Omental fat pad (tissue), 4 donors: ENCODE measurements at places on chromosomes 3 and 15.
A peak's percentile ranks its signal among the peaks of the same experiment; 100 is the strongest.

GRCh38 chr15:52278636-52279367 is 16.8 kb downstream of the MYO5C start:
- no peak for DNase-seq

DNA sequence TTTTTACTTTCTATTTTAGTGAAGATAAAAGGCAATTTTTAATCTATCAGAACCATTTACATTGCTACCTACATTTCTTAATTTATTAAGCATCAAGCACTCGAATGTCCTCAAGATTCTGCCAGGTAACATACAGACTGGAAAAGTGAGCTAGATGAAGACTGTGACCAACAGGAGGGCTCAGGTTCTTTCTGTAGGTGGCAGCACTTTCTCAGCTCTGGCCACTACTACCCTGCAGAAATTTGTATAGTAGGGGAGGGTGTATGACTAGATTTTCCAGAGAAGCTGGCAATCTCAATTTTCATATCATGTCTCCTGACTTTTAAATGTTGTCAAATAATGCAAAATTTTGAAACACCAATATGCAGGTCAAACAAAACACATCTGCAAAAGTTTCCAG is 165.0 kb upstream of the SUCLG2 start:
- no peak for DNase-seq

GRCh38 chr3:23217872-23218554 is 14.9 kb downstream of the UBE2E2 start:
- no peak for DNase-seq

- no peak for DNase-seq
Observed at GRCh38 chr15:70795311-70795665, 31.9 kb upstream of the UACA start.

GRCh38 chr15:64144565-64145281 is 6.8 kb upstream of the SNX22 start:
- DNase-seq, result no peak

DNA sequence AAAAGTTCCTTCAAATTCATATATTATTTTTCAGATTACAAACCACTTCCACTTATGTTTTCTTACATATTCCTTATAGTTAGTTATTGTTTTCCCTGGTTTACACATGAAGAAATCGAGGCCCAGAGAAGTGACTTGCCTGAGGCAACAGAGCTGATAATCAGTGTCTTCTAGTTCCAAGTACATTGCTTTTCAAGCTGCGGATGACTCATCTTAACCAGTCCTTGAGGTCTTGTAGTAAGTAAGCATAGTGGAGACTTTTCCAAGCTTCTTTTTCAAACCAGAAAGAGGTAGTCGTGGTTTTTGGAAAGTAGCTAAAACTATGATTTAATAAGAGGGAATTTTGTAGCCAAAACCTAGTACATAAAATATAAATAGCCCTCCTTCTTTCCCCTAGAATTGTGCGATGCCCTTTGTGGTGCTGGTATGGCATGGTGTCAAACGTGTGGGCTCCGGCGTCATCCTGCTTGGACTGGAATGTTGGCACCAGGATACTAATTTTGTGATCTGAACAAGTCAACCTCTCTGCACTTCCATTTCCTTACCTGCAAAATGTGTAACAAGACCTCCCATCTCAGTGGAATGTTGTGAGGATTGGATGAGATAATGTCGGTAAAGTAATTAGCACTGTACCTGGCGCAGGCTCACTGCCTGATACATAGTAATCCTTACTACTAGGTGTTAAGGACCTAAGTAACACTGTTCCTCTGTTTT is 19.0 kb upstream of the DLG1 start:
- no peak for DNase-seq

- DNase-seq, result no peak
Observed at GRCh38 chr3:21942328-21942727, 191.3 kb upstream of the ZNF385D start.

DNA sequence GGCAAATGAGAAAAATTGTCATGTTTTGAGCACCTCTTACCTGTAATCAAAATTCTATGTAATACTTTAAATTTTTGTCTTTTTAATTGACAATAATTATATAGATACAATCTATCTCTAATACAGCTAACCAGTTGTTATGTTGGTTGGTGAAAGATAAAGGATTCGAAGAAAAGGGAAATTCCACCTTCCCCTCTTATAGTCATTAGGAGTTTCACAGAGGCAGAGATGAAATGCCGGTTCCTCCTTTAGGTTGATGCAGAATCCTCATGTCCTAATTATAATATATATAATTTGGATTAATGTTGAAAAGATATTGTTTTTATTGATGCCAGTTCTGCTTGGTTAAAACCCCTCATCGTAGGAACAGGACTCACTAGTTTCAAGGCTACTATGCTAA is 67.1 kb downstream of the LRCH3 start:
- no peak for DNase-seq

DNA sequence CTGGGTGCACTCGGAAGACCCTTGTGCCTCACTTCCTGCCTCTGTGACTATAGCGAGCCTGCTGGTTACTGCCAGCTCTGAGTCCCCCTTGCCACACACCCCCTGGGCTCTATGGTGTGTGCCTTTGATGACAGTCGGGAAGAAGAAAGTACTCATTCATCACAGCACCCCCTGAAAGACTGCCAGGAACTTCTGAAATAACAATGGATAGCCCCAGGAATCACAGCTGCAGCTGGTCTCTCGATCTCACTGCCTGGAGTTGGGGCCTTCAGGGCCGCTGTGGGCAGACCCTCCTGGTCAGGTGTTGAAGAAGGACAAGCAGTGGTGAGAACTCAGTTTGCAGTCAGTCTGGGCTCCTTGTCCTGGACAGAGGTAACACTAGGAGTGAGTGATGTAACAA is 9.8 kb upstream of the RPP14 start:
- no peak for DNase-seq

- DNase-seq, result no peak
Observed at GRCh38 chr15:69219690-69220089, 59.3 kb downstream of the GLCE start.

GRCh38 chr3:158471639-158472294 is 99.2 kb upstream of the MLF1 start:
- DNase-seq, result no peak

- DNase-seq, result no peak
Observed at GRCh38 chr15:70597056-70597603, 166.2 kb downstream of the UACA start.

DNA sequence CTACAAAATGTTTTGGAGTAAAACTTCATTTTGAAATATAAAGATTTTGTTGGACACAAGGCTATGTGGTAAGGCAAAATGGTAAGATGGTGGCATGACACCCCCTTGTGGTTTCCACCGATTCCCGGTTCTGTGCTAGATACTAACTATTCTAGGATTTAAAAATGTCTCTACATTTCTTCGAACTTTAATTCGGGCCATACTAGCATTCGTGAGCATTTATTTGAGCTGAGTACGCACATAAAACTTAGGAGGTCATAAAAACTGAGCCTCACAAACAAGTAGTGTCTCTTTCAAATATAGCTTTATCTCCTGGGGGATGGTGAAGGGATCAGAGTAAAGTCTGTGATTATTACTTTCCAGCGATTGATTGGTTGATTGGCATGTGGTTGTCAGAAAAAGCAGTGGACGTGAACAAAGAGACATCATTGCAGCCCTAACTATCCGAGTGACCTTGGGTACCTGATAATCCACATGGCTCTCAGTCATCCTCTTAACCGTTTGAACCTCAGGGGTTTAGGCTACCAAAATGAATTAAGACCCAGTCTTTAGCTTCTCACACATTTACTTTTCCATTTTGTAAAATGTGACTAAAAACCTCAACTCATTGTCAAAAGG is 1.1 kb upstream of the ZNF639 start:
- DNase-seq, result no peak

DNA sequence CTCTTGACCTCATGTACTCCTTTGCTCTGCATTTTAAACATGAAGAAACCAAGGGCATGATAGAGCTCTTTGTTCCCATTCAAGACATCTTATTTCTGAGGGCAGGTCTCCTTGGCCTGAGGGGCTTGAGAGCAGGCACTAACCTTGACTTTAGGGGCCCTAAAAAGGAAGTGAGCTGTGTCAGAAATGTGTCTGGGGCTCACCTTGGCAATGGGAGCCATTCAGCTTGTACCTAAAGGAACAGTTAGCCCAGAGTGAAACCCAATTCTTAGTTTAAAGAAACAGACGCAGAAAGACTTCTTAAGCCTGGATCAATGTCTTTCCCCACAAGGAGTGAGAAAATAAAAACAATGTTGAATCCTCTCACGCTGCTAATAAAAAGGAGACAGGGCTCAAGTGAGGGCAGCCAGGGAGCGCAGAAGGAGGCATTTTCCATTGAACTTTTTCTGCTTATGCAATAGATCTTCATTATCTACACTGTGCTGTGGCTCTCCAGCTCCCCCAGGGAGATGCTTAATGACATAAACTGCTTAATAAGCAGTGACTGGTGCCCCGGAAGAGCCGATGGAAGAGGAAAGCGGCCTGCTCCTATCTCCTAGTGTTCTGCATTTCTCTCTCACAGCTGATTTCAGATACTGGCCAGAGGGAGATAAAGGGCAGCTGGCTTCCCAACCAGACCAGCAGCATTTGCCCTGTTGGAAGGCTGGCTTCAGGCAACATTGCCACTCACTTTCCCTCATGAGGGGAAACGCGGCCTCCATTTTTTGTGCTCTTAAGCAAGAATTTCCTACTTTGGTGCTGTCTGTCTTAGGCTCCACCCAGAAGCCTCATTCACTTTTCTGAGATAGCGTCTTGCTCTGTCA is 152.0 kb downstream of the OPA1 start:
- DNase-seq, result no peak

GRCh38 chr15:92033723-92034122 is 180.2 kb downstream of the SLCO3A1 start:
- DNase-seq, result no peak

DNA sequence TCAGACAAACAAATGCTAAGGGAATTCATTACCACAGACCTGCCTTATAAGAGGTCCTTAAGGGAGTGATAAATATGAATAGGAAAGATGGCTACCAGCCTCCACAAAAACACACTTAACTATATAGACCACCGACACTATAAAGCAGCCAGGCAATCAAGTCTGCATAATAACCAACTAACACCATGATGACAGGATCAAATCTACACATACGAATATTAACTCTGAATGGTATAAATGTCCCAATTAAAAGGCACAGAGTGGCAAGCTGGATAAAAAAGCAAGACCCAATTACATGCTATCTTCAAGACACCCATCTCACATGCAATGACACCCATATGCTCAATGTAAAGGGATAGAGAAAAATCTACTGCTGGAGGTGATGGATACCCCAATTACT is 221.1 kb downstream of the SCAPER start:
- no peak for DNase-seq

- DNase-seq, result no peak
Observed at GRCh38 chr15:48273049-48273448, 58.2 kb upstream of the DUT start.

GRCh38 chr15:83283138-83283812 is 1.2 kb downstream of the BNC1 start:
- DNase-seq, result no peak

- no peak for DNase-seq
Observed at GRCh38 chr15:47678040-47678439, 39.3 kb upstream of the SEMA6D start.

DNA sequence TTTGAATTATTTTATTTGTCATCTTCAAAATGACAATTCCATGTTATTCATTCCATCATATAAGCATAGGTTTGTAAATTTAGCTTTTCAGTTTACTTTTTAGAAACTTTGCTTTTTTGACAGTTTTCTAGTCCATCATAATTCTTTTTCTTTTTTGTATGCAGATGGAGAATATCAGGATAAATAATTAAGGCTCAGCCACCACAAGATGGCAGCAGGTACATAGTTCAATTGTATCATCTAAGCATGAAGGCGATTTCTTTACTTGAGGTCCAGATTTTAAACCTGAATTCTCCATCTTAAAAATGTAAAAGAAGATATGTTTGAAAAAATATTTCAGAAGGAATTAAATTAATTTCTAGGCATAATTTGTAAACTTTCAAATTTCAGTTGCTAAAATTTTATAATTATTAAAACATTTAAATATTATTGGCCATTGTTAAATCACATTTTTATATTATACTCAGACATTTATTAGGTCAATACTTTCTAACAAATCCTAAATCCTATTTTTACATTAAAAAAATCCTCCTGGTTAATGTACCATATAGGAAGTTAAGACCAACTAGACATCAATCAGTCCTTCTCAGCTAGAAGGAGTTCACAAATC is 15.1 kb downstream of the PLSCR5 start:
- DNase-seq, result no peak

DNA sequence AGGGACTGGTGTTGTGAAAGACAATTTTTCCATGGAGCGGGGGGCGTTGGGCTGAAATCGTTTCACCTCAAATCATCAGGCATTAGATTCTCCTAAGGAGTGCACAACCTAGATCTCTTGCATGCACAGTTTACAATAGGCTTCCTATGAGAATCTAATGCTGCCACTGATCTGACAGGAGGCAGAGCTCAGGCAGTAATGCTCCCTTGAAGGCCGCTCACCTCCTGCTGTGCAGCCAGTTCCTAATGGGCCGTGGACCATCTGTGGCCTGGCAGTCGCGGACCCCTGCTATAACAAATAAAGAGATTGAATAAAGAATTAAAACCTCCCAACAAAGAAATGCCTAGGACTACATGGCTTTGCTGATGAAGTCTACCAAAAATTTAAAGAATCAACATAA is 25.3 kb upstream of the ANKRD28 start:
- no peak for DNase-seq

DNA sequence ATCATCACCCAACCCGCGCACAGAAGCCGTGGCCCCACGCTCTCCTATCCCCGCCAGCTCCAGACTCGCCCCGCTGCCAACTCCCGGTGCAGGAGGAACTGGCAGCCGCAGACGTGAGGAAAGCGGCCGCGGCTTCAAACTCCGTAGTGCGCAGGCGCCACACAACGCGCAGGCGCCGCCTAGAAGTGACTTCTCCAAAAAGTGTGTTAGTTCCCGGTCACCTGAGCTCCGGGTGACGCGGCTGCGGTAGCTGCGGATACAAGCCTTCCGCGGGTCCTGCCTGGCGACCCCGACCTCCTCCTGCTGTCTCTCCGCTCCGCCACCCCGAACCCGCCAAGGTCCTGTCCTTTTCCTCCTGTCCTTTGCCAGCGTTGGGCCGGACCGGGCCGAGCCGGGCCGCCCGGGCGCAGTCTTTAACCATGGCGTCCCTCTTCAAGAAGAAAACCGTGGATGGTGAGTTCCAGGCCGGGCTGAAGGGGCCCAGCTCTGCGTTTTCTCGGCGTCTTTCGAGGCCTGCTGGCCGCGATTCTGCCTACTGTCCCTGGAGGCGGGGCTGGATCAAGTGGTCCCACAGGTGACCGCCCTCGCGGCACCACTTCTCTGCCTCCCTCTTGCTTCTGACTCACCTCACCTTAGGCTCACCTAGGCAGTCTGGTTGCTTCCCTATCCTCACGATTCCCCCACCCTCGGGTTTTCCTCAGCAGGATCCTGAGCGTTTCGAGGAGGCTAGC is at the start of gene CHMP2B:
Gene CHMP2B (plus strand): TSS at position 206 of the 731 bp plus-strand sequence. CDS start 214 bp downstream, at position 420.
- peak; percentile 79 for DNase-seq

- DNase-seq, result no peak
Observed at GRCh38 chr3:186251948-186252619, 110.0 kb downstream of the DGKG start.

DNA sequence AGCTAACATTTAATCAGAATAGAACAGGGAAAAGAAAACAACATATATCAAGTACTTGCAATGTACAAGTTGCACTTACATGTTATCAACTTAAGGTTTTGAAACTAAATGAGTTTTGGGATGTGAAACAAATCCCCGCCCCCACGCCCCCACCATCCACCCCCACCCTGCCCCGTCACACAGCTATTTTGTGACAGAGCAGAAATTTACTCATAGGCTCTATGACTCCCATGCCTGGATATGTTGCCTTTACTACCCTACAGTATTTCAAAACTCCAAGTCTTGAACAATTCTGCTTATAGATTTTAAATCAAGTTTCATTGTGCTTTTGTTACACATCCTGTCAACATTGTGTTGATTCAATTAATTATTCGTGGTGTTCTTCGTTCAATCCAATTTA is 18.1 kb upstream of the IL1RAP start:
- DNase-seq, result no peak
